Stimulated activated CD8-positive, alpha-beta memory T cell treated with anti-CD3 and anti-CD28 coated beads, Interleukin-15, amount 100 ng/mL, for 24 hours (primary cell): ENCODE measurements at places on chromosomes 5 and 9.

GRCh38 chr5:98999631-99000030, 70.8 kb upstream of the CHD1 start:
- no peak for DNase-seq

- no peak for DNase-seq
Observed at GRCh38 chr9:134724202-134724911, 82.8 kb downstream of the COL5A1 start.

DNA sequence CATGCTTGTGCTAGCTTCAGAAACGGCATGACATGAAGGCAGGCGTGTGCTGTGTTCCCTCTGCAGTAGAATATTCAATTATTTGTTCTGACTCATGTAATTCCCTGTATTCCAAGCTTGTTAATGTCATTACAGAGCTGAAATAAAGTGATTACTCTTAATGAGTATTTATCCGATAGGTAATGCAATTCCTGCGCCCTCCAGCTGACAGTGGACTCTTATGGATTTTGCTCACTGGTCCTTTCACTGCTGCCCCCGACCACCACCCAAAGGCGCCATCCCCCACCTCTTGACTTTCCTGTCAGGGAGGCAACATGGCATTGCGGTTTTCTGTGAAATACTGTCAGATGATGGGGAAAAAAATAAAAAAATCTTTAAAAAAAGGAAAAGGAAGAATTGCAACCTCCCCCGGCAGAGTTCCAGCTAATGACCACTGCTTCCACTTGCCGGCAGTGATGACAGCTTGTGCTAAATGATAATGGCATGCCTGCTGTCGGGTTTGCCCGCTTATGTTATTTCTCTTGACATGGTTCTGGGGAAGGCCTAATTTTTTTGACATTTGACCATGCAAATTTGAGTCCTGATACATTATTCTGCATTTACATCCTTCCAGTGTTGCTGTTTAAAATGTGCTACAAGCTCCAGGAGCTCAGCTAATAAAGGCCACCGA, 335.3 kb upstream of the ADAMTS16 start:
- no peak for DNase-seq

- no peak for DNase-seq
Observed at GRCh38 chr5:176692326-176692725, 45.0 kb downstream of the TSPAN17 start.

DNA sequence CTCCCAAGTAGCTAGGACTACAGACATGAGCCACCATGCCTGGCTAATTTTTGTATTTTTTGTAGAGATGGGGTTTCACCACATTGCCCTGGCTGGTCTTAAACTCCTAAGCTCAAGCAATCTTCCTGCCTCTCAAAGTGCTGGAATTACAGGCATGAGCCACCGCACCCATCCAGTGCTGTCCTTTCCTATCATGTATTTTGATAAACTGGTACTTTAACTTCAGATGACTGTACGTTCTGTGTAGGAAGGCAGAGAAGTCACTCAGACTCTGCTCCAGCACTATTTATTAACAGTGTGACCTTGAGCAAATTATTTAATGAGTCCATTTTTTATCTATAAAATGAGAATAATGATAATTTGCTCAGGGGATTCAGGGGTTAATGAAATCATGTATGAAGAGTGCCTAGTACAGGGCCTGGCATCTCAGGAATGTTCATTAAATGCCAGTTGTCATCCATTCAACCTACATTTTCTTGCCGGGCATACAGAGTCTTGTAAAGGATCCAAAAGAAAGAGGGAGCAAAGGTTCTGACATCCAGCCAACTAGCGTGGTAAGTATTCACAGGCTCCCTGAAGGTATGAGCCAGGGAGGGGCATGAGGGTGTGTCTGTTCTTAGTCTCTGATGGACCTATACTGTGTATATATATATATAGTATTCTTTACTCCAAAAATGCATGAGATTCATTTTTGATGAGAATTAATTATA, 201.9 kb downstream of the PBX3 start:
- DNase-seq: no peak

- no peak for DNase-seq
Observed at GRCh38 chr9:127208416-127208815, 56.2 kb upstream of the GARNL3 start.

- no peak for DNase-seq
Observed at GRCh38 chr5:78419396-78419795, 59.0 kb downstream of the SCAMP1 start.
